Hematopoietic multipotent progenitor cell treated with erythropoietin and hydrocortisone succinate and interleukin-3 and kit ligand, for 8 days (in vitro differentiated cells): ENCODE measurements at places on chromosomes 4 and X.

- DNase-seq: peak; percentile 66
These were observed 50.0 kb downstream of the TMA16 start for GRCh38 chr4:163544407-163545038.

GRCh38 chr4:128516301-128516969, 228.8 kb upstream of the PGRMC2 start:
- no peak for DNase-seq

DNA sequence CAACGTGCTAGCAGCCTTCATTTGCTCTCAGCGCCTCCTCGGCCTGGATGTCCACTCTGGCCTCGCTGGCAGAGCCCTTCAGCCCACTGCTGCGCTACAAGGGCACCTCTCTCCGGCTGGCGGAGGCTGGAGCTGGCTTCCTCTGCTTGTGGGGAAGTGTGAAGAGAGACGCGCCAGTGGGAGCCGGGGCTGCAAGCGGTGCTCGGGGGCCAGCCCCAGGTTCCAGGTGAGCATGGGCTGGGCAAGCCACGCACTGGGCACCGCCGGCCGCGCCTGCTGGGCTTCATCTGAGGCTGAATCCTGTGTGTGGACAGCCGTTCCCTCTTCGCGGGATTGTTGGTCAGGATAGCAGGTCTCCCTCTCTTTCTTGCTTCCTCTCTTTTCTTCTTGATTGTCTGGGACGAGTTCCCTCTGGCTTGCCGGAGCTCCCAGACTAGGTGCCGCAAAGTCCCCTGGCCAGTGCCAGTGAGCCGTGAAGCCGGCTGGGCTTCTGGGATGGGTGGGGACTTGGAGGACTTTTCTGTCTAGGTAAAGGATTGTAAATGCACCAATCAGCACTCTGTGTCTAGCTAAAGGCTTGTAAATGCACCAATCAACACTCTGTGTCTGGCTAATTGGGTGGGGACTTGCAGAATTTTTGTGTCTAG, 165.0 kb downstream of the HEPH start:
- DNase-seq: no peak

DNA sequence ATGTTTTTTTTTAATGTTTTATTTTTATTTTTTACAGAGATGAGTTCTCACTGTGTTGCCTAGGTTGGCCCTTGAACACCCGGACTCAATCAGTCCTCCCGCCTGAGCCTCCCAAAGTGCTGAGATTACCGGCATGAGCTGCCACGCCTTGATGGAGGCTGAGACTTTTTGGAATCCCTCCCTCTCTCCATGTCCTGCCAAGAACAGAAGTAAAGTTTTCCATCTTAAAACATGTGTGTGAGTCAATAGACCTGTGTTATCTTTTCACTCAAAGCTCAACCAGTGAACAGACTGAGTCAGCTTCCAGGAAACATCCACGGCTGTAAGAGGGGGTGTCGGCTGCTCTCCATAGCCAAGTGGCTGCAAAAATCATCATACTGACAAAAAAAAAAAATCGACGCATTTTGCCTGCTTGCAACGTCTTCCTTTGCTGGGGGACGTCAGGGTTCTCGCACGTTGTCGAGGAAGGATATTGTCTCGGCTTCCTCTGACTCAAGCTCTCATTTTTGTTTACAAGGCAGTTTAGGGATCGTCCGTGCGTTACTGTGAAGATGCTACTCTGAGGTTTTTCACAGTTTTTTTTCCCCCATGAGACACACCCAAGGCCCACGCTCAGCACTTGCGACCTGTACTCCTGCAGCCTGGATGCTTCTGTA, 10.0 kb upstream of the ASMTL start:
- DNase-seq: peak; percentile 91

DNA sequence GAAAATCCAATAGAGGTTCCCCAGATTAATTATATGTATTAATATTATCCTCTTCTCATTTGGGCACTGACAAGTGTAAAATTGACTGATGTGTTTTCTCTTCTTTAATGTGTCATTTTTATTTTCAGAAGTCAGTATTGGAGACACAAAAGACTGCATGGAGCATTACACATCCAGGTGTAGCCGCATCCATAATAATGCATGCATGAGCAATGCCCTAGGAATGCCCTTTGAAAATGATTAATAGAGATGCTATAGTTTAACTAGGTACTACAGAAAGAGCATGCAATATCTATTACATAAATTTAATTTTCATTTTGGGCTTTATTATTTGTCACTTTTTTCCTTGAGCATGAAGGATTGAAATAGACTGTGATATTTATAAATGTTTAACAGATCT, 509.9 kb downstream of the SPOCK3 start:
- DNase-seq: no peak

GRCh38 chr4:140092094-140092851, 61.7 kb downstream of the MAML3 start:
- peak; percentile 68 for DNase-seq

DNA sequence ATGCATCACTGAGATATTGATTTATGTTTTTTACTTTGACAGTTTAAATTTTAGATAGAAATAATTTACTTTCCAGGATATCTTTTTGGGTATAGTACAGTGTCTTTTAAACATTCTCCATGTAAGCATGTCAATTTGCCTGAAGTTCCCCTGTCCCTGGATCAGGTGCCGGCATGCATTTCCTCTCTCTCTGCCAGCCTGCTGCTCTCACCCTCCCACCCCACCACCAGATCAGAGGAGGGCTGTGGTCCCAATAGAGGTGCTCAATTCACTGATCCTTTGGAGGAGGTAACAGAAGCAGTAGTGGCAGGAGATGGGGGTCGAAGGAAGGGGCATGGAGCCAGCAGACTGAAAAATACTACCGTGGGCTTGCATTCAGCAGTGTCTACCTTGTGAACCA, 28.3 kb upstream of the DSPP start:
- DNase-seq: no peak

DNA sequence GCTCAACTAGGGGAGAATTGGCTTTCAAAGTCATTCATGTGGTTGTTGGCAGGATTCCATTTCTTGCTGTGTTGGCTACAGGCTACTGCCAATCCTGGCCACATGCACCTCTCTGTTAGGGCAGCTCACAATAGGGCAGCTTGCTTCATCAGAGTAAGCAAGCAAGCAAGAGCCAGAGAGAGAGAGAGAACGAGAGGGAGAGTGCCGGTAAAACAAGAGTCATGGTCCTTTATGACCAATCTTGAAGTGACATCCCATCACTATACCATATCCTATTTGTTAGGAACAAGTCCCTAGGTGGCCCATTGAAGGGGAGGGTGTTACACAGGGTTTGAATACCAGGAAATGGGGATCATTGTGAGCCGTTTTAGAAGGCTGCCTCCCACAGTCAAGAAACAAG, 33.0 kb upstream of the TLR2 start:
- DNase-seq: no peak

DNA sequence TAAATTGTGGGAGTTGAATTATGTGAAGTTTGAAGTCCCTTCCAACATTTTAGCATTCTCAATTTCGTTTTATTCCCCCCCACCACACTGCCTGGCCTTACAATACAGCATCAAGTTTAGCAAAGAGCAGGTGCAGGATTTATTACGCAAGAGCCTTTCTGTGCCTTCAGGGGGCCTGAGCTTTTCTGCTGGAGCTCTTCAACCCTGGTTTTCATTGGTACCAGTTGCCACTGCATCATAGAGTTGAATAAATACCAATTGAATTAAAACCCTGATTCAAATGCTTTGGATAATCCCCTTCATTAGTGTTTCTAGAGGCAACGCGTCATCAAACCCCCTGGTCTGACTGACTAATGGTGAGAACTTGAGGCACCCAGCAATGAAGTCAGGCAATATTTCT, 43.6 kb upstream of the KIT start:
- DNase-seq: no peak

DNA sequence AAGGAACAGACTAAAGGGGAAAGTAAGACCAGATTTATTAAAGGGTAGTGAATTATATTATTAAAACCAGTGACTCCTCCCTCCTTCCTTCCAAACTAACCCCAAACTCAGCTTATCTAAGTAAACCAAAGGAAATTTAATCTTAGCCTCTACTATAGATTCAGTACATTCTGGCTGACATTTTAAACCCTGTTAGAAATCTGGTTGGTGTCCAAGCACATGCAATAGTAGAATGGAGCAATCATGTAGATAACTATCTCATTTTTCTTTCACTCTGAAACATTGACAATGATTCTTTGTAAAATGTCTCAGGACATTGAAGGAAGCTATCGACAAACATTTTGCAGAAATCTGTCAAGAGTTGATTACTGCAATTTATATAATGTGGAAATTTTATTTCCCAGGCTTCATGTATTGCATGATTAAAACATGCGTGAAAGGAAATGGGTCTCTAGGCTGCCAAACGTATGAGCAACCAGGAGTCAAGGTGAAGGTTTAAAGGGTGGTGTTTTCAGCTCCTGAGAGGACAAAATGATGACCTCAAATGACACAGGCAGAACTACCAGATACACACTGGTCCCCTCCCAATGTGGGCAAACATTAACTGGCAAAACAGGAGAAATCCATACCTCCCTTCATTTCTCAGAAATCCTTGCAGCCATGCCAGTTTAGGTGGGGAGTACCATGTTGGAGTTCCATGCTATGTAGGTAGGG, 58.2 kb upstream of the RBM47 start:
- no peak for DNase-seq

DNA sequence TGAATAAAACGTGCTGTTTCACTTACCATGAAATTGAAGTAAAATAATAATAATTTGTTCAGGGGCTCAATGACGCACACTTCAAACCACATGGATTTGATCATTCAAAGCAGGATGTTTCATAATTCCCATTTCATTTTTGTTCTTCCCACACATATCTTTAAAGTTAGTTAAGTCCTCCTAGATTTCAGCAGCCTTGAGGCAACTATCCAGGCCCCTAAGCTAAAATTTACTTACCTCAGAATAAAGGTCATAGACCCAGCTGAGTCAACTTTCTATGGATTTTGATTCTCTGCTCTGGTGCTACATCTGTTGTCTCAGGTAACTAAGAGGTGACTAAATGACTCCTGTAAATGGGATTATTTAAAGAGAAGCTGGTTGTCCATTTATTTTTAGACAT, 25.0 kb downstream of the GPR174 start:
- no peak for DNase-seq

GRCh38 chr4:172851534-172851933, 317.1 kb upstream of the GALNT7 start:
- no peak for DNase-seq

DNA sequence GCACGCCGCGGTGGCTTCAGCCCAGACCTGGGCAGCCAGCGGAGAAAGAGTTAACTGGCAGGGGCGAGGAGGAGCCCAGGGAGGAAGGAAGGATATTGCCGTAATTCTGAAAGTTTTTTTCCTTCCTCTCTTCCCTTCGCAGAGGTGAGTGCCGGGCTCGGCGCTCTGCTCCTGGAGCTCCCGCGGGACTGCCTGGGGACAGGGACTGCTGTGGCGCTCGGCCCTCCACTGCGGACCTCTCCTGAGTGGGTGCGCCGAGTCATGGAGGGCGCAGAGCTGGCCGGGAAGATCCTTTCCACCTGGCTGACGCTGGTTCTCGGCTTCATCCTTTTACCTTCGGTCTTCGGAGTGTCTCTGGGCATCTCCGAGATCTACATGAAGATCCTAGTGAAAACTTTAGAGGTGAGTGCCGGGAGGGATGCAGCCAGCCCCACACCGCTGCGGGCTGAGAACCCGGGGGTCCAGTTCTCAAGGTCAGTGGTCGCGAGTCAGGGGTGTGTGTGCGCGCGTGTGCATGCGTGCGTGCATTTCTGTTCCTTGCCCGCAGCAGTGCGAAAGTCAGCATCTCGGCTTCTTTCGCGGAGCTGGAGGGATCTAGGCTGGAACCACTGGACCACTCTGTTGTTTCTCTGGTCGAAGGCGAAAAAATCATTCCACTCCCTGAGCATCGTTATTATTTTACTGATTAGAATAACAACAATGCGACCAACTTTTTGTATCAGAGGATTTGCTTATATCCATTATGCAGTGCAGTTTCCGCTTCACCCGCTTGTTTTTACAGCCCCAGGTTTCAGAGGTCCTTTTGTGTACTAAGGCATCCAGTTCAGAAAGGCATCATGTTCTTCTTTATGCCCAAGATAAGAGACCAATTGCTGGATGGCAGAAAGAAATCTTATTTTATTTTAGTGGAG, 709 bp downstream of the GPAT3 start:
- DNase-seq: no peak

DNA sequence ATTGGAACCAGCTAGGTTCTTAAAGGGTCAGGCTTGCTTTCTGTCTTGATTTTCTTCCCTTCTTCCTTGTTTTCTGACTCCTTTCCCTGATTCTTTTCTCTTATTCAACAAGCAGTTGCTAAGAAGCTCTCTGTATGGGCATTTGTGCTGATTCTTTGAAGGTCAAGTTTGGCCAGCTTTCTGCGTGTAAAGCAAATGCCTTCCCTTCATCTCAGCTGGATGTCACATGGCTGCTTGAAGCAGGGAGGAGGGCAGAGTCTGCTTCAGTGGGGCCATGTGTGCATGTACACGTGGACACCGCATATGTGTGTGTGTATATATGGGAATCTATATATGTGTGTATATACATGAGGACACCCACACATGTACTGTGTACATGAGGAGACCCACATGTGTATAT, 139.9 kb upstream of the ATP6AP2 start:
- no peak for DNase-seq

- no peak for DNase-seq
These were observed 81.6 kb downstream of the RASL11B start for GRCh38 chr4:52943677-52944076.

DNA sequence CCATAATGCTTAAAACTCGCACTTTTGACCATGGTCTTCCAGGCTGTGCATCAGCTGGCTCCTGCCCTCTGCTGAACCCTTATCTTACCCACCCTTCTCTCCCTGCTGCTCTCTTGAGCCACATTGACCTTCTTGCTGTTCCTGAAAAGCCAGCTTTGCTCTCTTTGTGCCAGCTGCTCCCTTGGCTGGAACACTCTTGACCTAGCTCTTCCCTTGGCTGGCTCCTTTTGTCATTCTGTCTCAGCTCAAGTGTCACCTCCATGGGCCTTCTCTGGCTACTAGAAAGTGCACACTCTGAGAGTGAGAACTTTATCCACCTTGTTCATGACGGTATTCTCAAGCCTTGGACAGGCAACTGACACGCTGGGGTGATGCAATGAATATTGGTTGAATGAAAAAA, 112.1 kb downstream of the MGST2 start:
- DNase-seq: no peak
